MCF 10A (cell line): ENCODE measurements at places on chromosomes 3 and 15. TPM values are rescaled to one million over a fixed set of nuclear protein-coding genes. Genes with fewer than 3 reads are reported as not detected.

GRCh38 chr3:160132226-160132625 is 93.0 kb upstream of the C3orf80 start:
- no peaks in the 10 kb centered on the region for H3K36me3 ChIP-seq
- H3K4me3 ChIP-seq: no peak overlapping the region
- H3K4me1 ChIP-seq: peaks cover 34% of the 10 kb centered on the region
- DNase-seq: no peak

GRCh38 chr3:81622395-81622794 is 139.1 kb downstream of the GBE1 start:
- no peak overlapping the region for H3K27ac ChIP-seq
- H3K4me1 ChIP-seq: no peaks in the 10 kb centered on the region
- peaks cover 9% of the 10 kb centered on the region for H3K36me3 ChIP-seq
- DNase-seq: no peak
- H3K4me3 ChIP-seq: no peak overlapping the region

- no peaks in the 10 kb centered on the region for H3K36me3 ChIP-seq
- H3K27me3 ChIP-seq: no peaks in the 10 kb centered on the region
Measured at GRCh38 chr3:46422617-46423016, 15.6 kb downstream of the CCRL2 start.

GRCh38 chr3:180036671-180037455 is at the start of gene PEX5L:
TSS of gene PEX5L (minus strand) at chr3:180036937. CDS start at chr3:180036599, 338 bp downstream.
- peaks cover 13% of the 10 kb centered on the region for H3K27me3 ChIP-seq
- H3K36me3 ChIP-seq: peaks cover 7% of the 10 kb centered on the region
- DNase-seq: peak; percentile 25

- no peak overlapping the region for H3K27ac ChIP-seq
- H3K4me3 ChIP-seq: no peak overlapping the region
- H3K36me3 ChIP-seq: no peaks in the 10 kb centered on the region
- H3K4me1 ChIP-seq: no peaks in the 10 kb centered on the region
- DNase-seq: no peak
Measured at GRCh38 chr3:170012683-170013400, 25.0 kb upstream of the GPR160 start.

DNA sequence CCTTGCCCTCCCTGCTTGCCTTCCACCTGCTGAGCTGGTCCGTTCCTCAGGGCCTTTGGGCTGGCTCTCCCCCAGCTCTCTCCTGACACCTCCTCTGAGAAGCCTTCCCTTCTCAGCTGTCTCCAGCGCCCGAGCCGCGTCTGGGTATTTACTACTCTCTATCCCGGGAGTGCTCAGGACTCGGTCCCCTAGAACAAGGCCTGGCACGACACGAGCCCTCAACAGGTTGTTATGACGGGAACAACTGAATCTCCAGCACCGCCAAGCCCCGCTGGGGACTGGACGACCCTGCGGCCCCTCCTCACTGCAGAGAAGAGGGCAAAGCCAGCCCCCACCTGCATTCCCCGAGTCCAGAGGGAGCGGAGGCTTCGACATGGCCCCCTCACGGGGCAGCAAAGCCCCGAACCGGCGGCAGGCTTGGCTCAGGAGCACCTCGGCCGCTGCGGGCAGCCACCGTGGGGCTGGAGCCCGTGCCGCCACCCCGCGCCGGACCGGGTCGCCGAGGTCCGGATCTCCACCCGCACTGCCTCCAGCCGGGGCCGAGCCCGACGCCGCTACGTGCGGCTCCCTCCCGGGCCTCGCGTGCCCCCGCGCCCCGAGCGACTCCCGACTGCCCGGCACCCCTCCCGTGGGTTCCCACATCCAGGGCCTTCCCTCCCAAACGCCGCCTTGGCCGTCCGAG is 792 bp downstream of the TPRA1 start:
- peak overlapping the region; percentile 77 for H3K4me3 ChIP-seq
- no peaks in the 10 kb centered on the region for H3K27me3 ChIP-seq
- peaks cover 29% of the 10 kb centered on the region for H3K36me3 ChIP-seq
- peaks cover 25% of the 10 kb centered on the region for H3K4me1 ChIP-seq
- no peak for DNase-seq
- peak overlapping the region; percentile 92 for H3K27ac ChIP-seq

- no peak for DNase-seq
- peaks cover 12% of the 10 kb centered on the region for H3K4me1 ChIP-seq
- H3K4me3 ChIP-seq: no peak overlapping the region
- H3K36me3 ChIP-seq: no peaks in the 10 kb centered on the region
- no peaks in the 10 kb centered on the region for H3K27me3 ChIP-seq
- peak overlapping the region; percentile 46 for H3K27ac ChIP-seq
Measured at GRCh38 chr3:55521064-55521737, 34.1 kb upstream of the WNT5A start.

- no peak for DNase-seq
- no peak overlapping the region for H3K27ac ChIP-seq
- H3K4me3 ChIP-seq: no peak overlapping the region
- H3K36me3 ChIP-seq: no peaks in the 10 kb centered on the region
- H3K4me1 ChIP-seq: no peaks in the 10 kb centered on the region
Measured at GRCh38 chr15:92324101-92324963, 69.3 kb upstream of the ST8SIA2 start.

- peaks cover 19% of the 10 kb centered on the region for H3K4me1 ChIP-seq
- H3K36me3 ChIP-seq: no peaks in the 10 kb centered on the region
- no peak overlapping the region for H3K27ac ChIP-seq
- no peaks in the 10 kb centered on the region for H3K27me3 ChIP-seq
- DNase-seq: no peak
Measured at GRCh38 chr3:61617041-61617440, 55.7 kb downstream of the PTPRG start.

DNA sequence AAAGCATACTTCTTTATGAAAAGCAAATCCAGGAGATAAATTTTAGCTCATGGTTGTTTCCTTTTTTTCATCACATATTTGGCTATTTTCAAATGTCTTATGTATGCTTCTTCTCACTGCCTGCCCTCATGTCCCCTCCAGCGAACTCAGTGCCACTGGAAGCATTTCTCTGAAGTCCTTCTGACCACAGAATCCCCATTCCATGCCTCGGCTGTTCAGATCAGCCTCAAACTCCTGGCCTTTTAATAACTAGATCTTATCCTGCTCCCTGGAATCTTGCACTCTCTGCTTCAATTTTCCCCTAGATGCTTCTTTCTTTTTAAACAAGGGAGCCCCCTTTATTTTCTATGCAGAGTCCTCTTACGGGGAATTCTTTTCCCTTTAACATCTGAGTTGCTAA is 10.1 kb downstream of the ETV5 start:
- H3K4me3 ChIP-seq: peak overlapping the region; percentile 66
- peaks cover 43% of the 10 kb centered on the region for H3K4me1 ChIP-seq
- DNase-seq: no peak
- H3K36me3 ChIP-seq: peaks cover 24% of the 10 kb centered on the region

GRCh38 chr15:58182460-58183163 is 44.4 kb downstream of the AQP9 start:
- peak; percentile 55 for DNase-seq
- H3K27ac ChIP-seq: no peak overlapping the region
- no peaks in the 10 kb centered on the region for H3K36me3 ChIP-seq
- H3K27me3 ChIP-seq: peaks cover 10% of the 10 kb centered on the region
- H3K4me3 ChIP-seq: no peak overlapping the region

TRH gene
- not detected in 2 replicates for total RNA-seq

ULK3 gene
- 27.6 and 31.3 TPM in 2 replicates for total RNA-seq

TM4SF18 gene
- not detected in 2 replicates for total RNA-seq

GPR176 gene
- total RNA-seq: 1.8 and 2.3 TPM in 2 replicates
